ENCODE measurements at places on chromosomes 1 and 21. TPM values are rescaled to one million over a fixed set of nuclear protein-coding genes. Genes with fewer than 3 reads are reported as not detected.

DNA sequence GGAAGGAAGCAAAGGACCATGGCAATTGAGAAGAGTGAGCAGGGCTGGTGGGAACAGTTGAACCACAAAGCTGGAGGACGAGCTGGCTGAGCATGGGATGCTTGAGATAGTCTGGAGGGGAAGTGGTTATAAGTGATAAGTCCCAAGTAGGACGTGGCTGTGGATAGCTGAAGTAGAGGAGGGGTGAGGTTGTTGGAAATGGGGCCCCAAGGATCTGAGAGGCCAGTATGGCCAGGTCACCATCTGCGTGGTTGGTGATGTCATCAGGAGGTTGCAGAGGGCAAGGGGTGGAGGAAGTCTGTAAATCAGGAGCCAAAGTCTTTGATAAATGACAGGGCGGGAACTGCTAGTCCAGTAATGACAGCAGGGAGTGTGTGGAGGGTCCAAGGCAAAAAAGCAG lies 11.0 kb upstream of the REN start:
- DNase-seq, result no peak

The RGS4 gene
- 24.1 TPM for total RNA-seq

The ECM1 gene
- 110 TPM for total RNA-seq

- DNase-seq, result peak; percentile 11
Measured at GRCh38 chr1:173714441-173714758, 381 bp upstream of the KLHL20 start.

- DNase-seq, result peak; percentile 18
Measured at GRCh38 chr1:23004112-23004511, 11.5 kb downstream of the TEX46 start.

The OR2L3 gene
- total RNA-seq, result not detected

- no peak for DNase-seq
Measured at GRCh38 chr1:1325288-1326074, 879 bp downstream of the CPTP start.

DNA sequence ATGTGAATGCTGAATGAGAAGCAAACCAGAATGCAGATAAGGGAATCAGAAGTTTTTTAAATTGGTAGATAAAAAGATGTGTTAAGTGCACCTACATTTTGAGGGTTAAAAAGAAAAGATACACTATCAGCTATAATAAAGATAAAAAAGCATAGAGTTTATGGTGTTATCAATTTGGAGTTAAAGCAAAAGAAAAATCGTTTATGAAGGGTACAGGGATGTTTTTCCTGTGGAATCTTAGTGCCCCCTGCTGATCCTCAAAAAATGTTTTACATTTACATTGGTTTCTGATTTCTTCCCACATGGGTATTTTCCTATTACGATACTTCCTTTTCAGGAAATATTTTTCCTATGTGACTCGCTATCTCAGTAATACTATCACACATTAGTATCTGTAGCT lies 293.5 kb downstream of the MRPL39 start:
- peak; percentile 29 for DNase-seq

The PTAFR gene
- 0.12 TPM for total RNA-seq

The SLC22A15 gene
- 0.60 TPM for total RNA-seq
